IMR-90 (cell line): ENCODE measurements at places on chromosomes 4 and X.
A peak's percentile ranks its signal among the peaks of the same experiment; 100 is the strongest.

- H3K36me3 ChIP-seq = no peaks in the 10 kb centered on the region
- no peak for DNase-seq
- H3K4me3 ChIP-seq = no peak overlapping the region
- H3K4me1 ChIP-seq = no peaks in the 10 kb centered on the region
- H3K27ac ChIP-seq = no peak overlapping the region
Measured at GRCh38 chr4:94954251-94954650, 196.5 kb downstream of the BMPR1B start.

DNA sequence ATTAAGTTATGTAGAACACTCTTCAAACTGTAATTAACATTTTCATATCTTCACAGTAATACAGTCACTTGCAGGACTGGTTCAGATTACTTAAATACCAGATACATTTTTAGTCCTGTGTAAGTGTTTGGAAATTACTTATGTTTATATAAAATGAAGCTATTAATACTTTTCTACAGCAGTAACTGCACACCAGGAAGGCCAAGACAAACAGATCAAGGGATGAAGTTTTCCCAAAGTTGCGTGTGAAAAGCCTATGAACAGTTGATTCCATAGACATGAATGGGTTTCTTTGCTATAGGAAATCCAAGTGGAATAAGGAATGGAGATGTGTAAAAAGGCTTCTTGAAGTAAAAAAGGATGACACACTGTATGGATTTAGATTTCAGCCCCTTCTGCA, 28.9 kb upstream of the DRP2 start:
- no peak overlapping the region for H3K27ac ChIP-seq
- H3K4me3 ChIP-seq = no peak overlapping the region
- peak; percentile 34 for DNase-seq
- no peaks in the 10 kb centered on the region for H3K36me3 ChIP-seq
- peaks cover 3% of the 10 kb centered on the region for H3K4me1 ChIP-seq

GRCh38 chr4:8152090-8152864, 6.3 kb downstream of the ABLIM2 start:
- no peaks in the 10 kb centered on the region for H3K36me3 ChIP-seq
- no peaks in the 10 kb centered on the region for H3K4me1 ChIP-seq
- no peak overlapping the region for H3K27ac ChIP-seq
- peaks cover 67% of the 10 kb centered on the region for H3K27me3 ChIP-seq

- no peak overlapping the region for H3K4me3 ChIP-seq
- H3K36me3 ChIP-seq = no peaks in the 10 kb centered on the region
- no peak overlapping the region for H3K27ac ChIP-seq
- H3K4me1 ChIP-seq = no peaks in the 10 kb centered on the region
- peaks cover 2% of the 10 kb centered on the region; the same call in 1 of the 2 replicates for H3K27me3 ChIP-seq
- DNase-seq = no peak
Measured at GRCh38 chr4:82287720-82288119, 86.1 kb downstream of the HNRNPD start.

DNA sequence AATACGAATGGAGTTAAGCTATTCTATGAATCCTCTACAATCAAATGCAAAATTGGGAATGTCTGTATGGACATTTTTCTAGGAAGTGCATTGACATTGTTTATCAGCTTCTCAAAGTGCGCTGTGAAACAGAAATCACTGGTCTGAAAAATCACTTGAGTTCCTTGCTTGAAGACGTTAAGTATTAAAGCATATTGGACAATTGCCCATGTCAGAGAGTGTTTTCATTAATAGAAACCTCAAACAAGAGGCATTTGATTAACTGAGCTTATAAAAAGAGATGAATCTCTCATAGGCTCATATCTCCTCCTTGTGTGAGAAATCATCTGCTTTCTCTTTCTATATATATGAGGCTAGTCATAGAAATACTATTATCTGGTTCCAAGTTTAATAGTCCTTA, 692.1 kb upstream of the POU3F4 start:
- no peaks in the 10 kb centered on the region for H3K4me1 ChIP-seq
- no peak for DNase-seq
- no peaks in the 10 kb centered on the region for H3K36me3 ChIP-seq
- H3K27me3 ChIP-seq = no peaks in the 10 kb centered on the region

- H3K27me3 ChIP-seq = no peaks in the 10 kb centered on the region
- peaks cover 14% of the 10 kb centered on the region for H3K4me1 ChIP-seq
- no peak for DNase-seq
- no peak overlapping the region for H3K27ac ChIP-seq
Measured at GRCh38 chr4:38133711-38134480, 173.7 kb downstream of the PTTG2 start.

DNA sequence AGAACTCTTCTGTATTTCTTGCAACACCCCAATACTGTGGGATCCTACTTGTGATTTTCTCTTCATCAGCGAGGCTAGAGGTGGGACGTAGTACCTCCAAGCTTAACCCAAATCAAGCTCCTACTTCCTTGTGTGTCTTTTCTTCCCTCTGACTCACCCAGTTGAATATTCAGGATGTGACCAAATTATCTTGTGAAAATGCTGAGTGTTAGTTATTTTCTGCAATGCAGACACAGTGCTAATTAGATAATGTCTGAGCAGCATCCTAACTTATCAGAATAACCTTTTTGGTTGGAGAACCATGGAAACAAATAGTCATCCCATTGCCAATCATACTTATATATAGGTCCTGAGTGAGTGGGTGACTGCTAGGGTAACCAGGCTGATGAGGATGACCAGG, 2.4 kb downstream of the MEPE start:
- H3K36me3 ChIP-seq = no peaks in the 10 kb centered on the region
- no peak for DNase-seq
- no peak overlapping the region for H3K27ac ChIP-seq
- no peaks in the 10 kb centered on the region for H3K4me1 ChIP-seq
- peaks cover 5% of the 10 kb centered on the region for H3K27me3 ChIP-seq

DNA sequence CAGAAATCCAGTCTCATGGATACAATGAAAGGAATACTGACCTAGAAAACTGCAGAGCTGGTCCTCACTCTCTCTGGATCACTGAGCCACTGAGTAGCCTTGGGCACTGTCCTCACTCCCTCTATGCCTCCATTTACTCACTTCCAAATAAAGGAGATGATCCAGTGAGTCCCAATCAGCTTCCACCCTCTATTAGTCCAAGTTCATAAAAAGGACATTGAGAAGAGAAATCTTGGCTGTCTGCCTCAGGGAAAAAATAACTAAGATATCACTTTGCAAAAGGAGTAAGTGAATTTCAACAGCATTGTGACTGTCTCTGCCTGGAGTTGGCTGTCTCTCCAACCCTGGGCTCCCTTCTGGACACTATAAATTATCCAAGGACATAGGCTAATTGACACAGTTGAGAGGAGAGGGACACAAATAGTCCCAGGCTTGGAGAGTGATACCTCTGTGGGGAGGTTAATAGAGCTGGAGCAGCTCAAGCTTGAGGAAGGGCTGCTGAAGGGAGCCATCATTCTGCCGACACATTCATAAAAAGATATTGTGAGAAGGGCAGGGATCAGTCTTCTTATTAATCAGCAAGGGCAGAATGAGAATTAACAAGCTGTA, 572.3 kb downstream of the RAB28 start:
- no peak overlapping the region for H3K4me3 ChIP-seq
- no peak overlapping the region for H3K27ac ChIP-seq
- DNase-seq = no peak
- H3K27me3 ChIP-seq = no peaks in the 10 kb centered on the region
- no peaks in the 10 kb centered on the region for H3K4me1 ChIP-seq

GRCh38 chr4:73423184-73423583, 12.8 kb upstream of the AFP start:
- H3K4me1 ChIP-seq = no peaks in the 10 kb centered on the region
- H3K36me3 ChIP-seq = no peaks in the 10 kb centered on the region
- no peaks in the 10 kb centered on the region; the same call in 1 of the 2 replicates for H3K27me3 ChIP-seq

DNA sequence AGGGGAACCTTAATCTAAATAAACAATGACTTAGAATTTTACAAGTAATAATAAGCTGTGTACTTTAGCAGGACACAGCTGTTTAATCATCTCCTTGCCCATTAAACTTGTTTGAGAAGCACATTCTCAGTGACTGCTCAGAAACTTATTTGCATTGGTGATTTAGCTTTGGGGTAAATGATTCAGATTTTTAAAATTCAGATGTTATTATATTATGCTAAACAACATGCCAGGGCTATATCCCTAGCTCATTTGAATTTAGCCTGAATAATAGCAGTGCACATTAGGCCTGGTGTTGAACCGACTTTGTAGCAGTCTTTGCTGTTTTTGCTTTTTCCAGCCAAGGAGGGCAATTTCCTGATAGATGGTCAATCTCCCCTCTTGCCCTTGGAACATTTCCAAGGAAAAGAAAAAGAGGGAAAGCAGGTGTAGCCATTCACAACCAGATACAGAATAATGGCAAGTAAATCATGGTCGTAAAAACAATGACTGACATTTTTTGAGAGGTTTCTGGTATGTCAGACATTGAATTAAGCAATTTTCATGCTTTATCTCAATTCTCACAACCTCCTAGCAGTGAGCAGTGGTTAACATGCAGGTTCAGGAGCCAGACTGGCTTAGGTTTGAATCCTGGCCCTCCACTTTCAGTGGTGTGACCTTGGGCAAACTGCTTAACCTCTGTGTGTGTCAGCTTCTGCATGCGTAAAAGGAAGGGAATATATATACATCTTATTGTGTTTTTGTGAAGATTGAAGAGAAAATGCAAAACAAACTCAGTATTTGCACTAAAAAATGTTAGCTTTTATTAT, 16.8 kb downstream of the ARHGEF38 start:
- H3K4me3 ChIP-seq = no peak overlapping the region
- no peak overlapping the region for H3K27ac ChIP-seq
- no peaks in the 10 kb centered on the region for H3K4me1 ChIP-seq
- H3K27me3 ChIP-seq = no peaks in the 10 kb centered on the region
- H3K36me3 ChIP-seq = no peaks in the 10 kb centered on the region

GRCh38 chrX:129637217-129638109, 17.3 kb downstream of the APLN start:
- H3K4me1 ChIP-seq = no peaks in the 10 kb centered on the region
- H3K27ac ChIP-seq = no peak overlapping the region
- no peak overlapping the region for H3K4me3 ChIP-seq
- peak; percentile 53 for DNase-seq
- H3K27me3 ChIP-seq = peaks cover 15% of the 10 kb centered on the region; the same call in 1 of the 2 replicates
